ENCODE measurements at places on chromosomes 5 and 9. TPM values are rescaled to one million over a fixed set of nuclear protein-coding genes. Genes with fewer than 3 reads are reported as not detected.

The PRSS3 gene
- total RNA-seq: not detected

The HTR1A gene
- not detected for total RNA-seq

The ZFP2 gene
- 1.9 TPM for total RNA-seq

The IL33 gene
- 37.2 TPM for total RNA-seq

All from omental fat pad (tissue), 4 donors.